Neural progenitor cell (in vitro differentiated cells): ENCODE measurements at places on chromosomes 16 and 17. TPM values are rescaled to one million over a fixed set of nuclear protein-coding genes. Genes with fewer than 3 reads are reported as not detected.

- H3K36me3 ChIP-seq = no peaks in the 10 kb centered on the region
- H3K27me3 ChIP-seq = no peaks in the 10 kb centered on the region
- H3K4me1 ChIP-seq = no peaks in the 10 kb centered on the region
- DNase-seq = peak; percentile 30
- no peak overlapping the region for H3K4me3 ChIP-seq
- H3K27ac ChIP-seq = no peak overlapping the region
These were observed 19.7 kb upstream of the MEIOC start for GRCh38 chr17:44636562-44636961.

GRCh38 chr17:39659279-39660010 is 5.7 kb upstream of the TCAP start:
- no peaks in the 10 kb centered on the region for H3K36me3 ChIP-seq
- H3K4me1 ChIP-seq = peaks cover 16% of the 10 kb centered on the region
- H3K27ac ChIP-seq = no peak overlapping the region
- H3K4me3 ChIP-seq = no peak overlapping the region
- H3K27me3 ChIP-seq = no peaks in the 10 kb centered on the region
- DNase-seq = no peak

Gene TNK1
- 1.8 and 4.0 TPM in 2 replicates for total RNA-seq

DNA sequence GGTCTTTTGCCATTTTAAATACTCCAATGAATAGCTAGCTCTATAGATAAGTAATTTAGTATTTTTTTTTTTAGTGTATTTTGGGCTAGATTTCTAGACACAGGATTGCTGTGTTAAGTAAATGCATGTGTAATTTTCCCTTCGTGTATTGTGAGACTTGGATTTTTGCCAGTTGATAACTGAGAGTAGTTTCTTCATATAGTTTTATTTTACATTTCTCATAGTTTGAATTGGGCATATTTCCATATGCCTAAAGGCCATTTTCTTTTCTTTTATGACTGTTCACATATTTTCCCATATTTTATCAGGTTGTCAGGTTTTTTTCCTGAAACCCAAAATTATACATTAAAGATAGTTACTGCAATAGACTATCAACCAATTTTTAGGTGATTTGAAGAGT is 59.4 kb downstream of the BPTF start:
- H3K27me3 ChIP-seq = no peaks in the 10 kb centered on the region
- DNase-seq = no peak
- H3K4me1 ChIP-seq = no peaks in the 10 kb centered on the region
- H3K27ac ChIP-seq = no peak overlapping the region
- no peak overlapping the region for H3K4me3 ChIP-seq

- no peaks in the 10 kb centered on the region for H3K27me3 ChIP-seq
- DNase-seq = no peak
- no peaks in the 10 kb centered on the region for H3K4me1 ChIP-seq
- H3K36me3 ChIP-seq = no peaks in the 10 kb centered on the region
- no peak overlapping the region for H3K4me3 ChIP-seq
These were observed 25.0 kb downstream of the CPPED1 start for GRCh38 chr16:12778726-12779125.

Gene CNGB1
- total RNA-seq = not detected in 2 replicates

Gene TBC1D28
- 0.09 TPM in 1 of 2 replicates, not detected in the other for total RNA-seq

DNA sequence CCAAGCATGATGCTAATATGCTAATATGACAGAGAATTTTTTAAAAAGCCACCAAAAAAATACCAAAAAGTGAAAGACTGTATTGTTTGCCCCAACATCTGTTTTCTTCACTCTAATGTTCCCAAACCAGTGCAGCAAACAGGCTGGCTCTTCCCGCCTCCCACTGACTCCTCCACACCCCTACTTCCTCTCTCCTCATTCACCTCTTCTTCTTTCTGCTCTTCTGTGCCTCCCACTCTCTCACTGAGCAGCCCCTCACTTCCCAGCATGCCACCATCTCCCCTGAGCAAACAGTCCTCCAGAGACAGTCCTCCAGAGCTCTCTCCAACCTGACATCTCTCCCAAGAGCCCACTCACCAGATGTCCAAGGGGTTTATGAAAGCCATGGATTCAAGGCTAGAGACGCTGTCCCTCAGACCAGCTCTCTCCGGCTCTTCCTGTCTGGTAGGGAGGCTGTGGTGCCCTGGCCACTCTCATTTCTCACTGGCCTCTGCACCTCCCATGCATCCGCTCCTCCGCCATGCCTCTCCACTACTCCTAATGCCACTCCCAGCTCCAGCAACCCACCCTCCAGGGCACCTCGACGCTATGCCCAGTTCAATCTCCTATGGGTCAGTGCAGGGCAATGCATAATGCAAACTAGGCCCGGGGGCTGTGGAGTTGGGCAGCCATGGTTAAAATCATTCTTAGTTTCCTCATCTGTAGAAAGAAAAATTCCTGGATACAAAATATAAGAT is 52.9 kb downstream of the ANKRD11 start:
- no peaks in the 10 kb centered on the region for H3K36me3 ChIP-seq
- H3K4me1 ChIP-seq = peaks cover 2% of the 10 kb centered on the region
- no peak overlapping the region for H3K27ac ChIP-seq
- DNase-seq = no peak
- H3K27me3 ChIP-seq = no peaks in the 10 kb centered on the region
- H3K4me3 ChIP-seq = no peak overlapping the region

DNA sequence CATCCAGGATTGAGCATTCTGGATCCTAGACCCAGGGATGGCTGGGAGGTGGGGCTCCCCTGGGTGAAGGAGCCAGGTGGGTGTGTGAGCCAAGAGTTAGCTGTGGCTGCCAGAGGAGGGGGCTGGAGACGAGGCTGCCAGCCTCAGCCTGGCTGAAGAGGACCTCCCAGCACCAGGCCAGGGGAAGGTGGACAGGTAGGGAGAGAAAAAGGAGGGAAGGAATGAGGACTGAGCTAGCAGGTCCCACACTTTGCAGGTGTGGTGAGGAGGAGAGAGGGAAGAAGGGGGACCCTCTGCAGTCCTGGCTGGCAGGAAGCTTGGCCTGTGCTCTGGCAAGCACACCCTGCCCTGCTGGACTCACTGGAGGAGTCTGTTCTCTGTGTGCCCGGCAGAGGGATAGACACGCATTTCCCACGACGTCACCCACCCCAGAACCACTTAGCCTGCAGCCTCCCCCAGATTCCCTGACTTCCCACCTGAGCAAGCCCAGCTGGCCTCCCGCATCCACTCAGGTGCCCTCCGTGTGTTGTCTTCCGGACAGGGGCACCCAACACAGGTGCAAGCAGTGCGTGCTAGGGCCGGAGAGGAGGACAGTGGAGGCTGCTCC is 42.0 kb downstream of the SOCS3 start:
- H3K36me3 ChIP-seq = no peaks in the 10 kb centered on the region
- peaks cover 30% of the 10 kb centered on the region for H3K4me1 ChIP-seq
- H3K27ac ChIP-seq = no peak overlapping the region
- peaks cover 42% of the 10 kb centered on the region for H3K27me3 ChIP-seq
- DNase-seq = no peak
- H3K4me3 ChIP-seq = no peak overlapping the region

- no peaks in the 10 kb centered on the region for H3K27me3 ChIP-seq
- peaks cover 17% of the 10 kb centered on the region for H3K4me1 ChIP-seq
- H3K36me3 ChIP-seq = no peaks in the 10 kb centered on the region
- no peak overlapping the region for H3K27ac ChIP-seq
These were observed 71.8 kb upstream of the BCAR1 start for GRCh38 chr16:75323198-75323597.

Gene ARHGDIG
- total RNA-seq = 0.84 TPM in 1 of 2 replicates, not detected in the other

DNA sequence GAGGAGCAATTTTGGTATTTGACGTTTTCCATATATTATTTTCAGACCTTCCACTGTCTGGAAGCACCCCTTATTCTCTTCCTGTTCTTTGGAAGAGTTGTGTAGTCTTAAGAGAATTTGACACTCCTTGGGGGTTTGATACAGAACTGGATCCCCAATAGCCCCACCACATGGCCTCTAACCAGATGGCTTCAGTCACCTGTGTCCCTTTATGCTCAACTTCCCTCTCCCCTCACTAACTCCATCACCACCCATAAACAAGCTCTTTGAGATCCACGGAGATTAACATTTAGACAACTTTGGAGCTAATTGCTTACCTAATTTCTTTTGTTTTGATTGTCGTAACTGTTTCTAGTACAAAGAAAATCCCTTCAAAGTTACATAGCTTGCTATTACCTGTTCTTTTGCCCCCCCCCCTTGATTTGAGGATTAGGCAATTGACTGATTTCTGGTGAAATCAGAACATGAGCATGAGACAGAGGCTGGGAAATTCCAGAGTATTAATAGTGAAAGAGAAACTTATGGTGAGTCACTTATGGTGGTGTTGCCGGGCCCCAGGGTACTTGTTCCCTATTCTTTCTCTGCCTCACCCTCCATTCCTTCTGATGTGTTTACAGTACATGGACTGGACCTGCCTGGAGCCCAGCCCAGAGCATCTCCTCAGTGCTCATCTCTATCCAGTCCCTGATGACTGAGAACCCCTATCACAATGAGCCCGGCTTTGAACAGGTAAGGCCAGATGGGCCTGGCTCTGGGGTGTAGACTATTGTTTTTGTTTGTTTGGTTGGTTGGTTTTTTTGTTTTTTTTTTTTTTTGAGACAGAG is 7.5 kb downstream of the UBE2Z start:
- DNase-seq = no peak
- peaks cover 2% of the 10 kb centered on the region for H3K4me1 ChIP-seq
- peaks cover 4% of the 10 kb centered on the region for H3K36me3 ChIP-seq
- no peak overlapping the region for H3K27ac ChIP-seq
- no peaks in the 10 kb centered on the region for H3K27me3 ChIP-seq

Gene CD300LG
- not detected in 2 replicates for total RNA-seq

Gene SPNS3
- not detected in 2 replicates for total RNA-seq

GRCh38 chr17:36004594-36005108 is 3.3 kb upstream of the CCL15 start:
- no peaks in the 10 kb centered on the region for H3K36me3 ChIP-seq
- no peak for DNase-seq
- H3K27me3 ChIP-seq = no peaks in the 10 kb centered on the region
- H3K4me1 ChIP-seq = no peaks in the 10 kb centered on the region
- H3K27ac ChIP-seq = no peak overlapping the region

Gene MT4
- total RNA-seq = not detected in 2 replicates

Gene MPV17L
- 0.30 and 0.87 TPM in 2 replicates for total RNA-seq

GRCh38 chr16:16059895-16060590 is 110.6 kb downstream of the ABCC1 start:
- no peak overlapping the region for H3K4me3 ChIP-seq
- no peaks in the 10 kb centered on the region for H3K27me3 ChIP-seq
- no peaks in the 10 kb centered on the region for H3K4me1 ChIP-seq
- DNase-seq = no peak
- no peak overlapping the region for H3K27ac ChIP-seq
- no peaks in the 10 kb centered on the region for H3K36me3 ChIP-seq

DNA sequence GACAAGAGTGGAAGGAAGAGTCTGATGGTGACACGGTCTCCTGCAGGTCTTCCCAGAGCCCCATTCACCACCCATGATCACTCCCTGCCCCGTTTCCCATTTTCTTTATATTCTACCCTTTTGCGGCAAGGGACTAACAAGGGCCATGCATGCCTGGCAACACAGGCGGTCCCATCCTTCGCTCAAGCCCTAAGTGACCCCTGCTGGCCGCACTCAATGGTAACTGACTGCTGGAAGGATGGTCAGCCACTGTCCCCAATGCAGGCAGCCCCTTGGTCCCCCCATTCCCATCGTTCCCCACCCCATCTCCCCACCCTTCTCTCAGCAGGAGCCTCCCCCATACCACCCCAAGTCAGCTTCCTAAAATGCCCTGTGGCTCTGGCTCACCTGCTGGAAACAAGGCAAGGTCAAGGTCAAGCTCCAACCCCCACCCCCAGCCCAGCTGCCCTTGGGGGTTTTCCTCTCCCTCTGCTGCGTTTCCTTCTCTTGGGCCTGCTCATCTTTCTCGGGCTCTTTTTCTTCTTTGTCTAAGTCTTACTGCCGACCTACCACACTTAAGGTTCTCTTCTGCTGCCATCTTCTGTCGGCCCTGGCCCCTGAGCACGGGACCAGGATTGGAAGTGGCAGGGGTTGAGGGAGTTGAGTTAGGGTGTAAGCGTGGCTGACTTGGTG is 116.0 kb downstream of the RPTOR start:
- H3K36me3 ChIP-seq = no peaks in the 10 kb centered on the region
- peaks cover 20% of the 10 kb centered on the region for H3K4me1 ChIP-seq
- H3K27me3 ChIP-seq = no peaks in the 10 kb centered on the region

Gene STH
- not detected in 2 replicates for total RNA-seq

DNA sequence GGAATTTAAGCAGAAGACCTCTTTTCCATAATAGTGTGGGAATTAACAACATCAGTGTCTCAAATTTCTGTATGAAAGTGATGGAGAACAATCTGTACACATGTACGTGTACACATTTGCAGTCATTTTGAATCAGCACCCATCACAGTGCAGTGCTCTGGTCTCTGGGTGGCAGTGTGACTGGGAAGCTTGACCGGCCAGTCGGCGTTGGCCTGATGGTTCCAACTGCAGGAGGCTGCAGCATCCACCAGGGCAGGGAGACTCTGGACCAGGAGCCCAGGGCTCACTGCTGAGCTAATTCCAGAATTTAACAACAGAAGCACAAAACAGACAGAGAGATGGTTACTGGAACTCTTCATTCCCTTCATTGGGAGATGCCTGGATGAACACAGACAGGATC is 17.9 kb downstream of the ZC3H18 start:
- H3K4me1 ChIP-seq = no peaks in the 10 kb centered on the region
- no peaks in the 10 kb centered on the region for H3K36me3 ChIP-seq
- H3K27me3 ChIP-seq = no peaks in the 10 kb centered on the region
- H3K4me3 ChIP-seq = no peak overlapping the region

Gene KCNG4
- total RNA-seq = not detected in 2 replicates
